ENCODE measurements at places on chromosomes 12 and 14.

GRCh38 chr12:213527-213932 lies 427 bp downstream of the SLC6A12 start:
- DNase-seq: no peak

- no peak for DNase-seq
These were observed 32.6 kb downstream of the CD163L1 start for GRCh38 chr12:7411343-7411742.

DNA sequence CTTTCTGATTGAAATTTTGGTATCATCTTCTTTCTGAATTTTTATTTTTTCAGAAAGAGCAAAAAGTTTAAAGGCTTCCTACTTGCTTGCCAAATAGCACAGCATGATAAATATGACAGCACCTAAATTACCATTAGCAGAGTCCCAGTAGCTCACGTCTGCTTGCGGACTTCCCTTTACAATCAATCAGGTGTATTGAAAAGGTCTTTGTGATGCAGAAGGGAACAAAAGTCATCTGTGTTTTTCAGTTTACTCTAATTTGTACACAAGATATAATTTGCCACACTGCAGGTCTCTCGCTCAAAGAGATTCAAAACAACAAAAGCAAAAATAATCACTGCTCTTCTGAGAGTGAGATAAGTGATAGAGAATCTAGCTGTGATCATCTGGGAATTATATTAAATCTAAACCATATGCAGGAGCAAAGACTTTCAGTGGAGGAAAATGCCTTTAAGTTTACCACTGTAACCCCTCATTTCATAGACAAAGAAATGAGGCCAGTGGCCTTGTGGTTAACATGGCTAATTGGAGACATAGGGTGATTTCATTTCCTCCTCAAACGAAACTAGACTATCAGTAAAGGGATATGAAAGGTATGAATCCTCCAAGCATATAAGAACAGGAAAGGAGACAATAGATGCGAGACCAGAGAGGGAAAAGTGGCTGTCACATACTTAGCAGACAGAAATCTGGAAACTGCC lies 240.8 kb upstream of the TMPO start:
- DNase-seq: no peak

DNA sequence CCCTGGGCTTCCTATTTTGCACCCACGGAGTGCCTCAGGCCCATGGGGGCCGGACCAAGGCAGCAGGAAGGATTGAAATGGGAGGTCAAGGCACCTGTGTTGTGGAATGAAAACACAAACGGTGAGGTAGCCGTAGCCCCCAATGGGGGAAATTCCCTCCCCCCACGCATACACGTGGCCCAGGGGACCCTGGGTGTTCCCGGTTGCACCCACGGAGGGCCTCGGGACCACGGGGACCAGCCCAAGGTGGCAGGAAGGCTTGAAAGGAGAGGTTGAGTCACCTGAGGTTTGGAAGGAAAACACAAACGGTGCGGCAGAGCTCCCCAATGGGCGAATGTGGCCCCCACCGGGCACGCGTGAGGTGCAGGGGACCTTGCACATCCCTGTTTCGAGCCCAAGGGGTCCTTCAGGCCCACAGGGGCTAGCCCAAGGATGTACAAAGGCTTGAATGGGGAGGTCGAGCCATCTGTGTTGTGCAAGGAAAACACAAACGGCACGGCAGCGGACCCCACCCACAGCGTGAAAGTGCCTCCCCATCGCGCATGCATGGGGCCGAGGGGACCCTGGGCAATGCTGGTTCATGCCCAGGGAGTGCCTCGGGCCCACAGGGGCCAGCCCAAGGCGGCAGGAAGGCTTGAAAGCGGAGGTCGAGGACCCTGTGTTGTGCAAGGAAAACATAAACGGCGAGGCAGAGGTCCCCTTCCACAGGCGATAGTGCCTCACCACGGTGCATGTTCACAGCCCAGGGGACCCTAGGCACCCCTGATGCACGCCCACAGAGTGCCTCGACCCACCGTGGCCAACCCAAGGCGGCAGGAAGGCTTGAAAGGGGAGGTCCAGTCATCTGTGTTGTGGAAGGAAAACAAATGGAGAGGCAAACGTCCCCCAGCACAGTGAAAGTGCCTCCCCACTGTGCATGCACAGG lies 376.7 kb downstream of the ALG10 start:
- no peak for DNase-seq

DNA sequence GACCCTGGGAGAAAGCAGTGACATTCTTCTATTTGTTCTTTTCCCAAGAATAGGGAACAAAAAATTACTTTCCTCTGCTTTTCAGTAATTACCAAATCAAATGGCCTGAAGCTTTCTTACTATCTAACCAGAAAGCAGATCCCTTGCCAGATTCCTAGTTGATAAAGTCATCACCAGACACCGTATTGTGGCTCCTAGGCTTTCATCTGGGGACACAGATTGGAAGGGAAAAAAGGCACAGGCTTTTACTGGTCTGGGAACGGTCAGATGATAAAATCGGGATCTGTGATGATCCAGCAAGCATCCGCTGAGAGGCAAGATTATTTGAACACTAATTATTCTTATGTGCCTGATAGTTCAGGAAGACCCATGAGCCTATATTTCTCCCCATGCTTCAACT lies 79.1 kb upstream of the BCL2L14 start:
- DNase-seq: no peak

DNA sequence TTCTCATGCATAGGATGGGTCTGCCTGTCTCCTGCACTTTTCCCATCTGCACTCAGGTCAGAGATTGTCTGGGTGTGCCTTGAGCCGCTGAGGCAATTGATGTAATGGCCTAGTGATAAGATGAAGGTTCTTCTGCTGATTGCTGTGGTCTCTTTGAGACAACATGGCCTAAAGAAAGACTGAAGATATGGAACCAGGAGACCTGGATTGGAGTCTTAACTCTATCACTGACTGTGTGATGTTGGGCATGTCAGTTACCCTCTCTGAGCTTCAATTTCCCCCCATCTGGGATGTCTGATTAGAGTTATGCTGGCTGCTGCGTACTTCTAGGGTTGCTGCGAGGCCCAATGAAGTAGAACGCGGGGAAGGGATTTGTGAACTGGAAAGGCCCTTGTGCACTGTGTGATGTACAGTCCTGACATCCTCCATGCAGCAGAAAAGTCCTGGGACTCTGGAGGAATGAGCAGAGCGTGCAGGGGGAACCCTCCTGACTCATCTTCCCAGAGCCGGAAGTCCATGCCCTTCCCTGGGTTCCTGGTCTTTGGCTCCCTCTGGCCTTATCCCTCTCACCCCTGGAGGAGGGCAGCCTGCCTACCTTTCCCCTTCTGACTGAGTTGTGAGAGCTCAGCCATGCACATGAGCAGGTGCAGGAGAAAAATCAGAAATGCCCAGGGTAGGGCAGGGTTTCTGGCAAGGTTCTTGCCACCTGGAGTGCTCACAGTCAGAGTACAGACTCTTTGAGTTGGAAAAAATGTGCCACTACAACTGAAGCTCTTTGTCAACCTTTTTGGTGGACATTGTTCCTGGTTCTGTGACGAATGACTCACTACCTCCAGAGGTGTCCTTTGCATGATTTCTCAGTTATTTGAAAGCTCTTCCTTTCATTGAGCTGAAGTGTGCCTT lies 21.1 kb downstream of the PLEKHD1 start:
- DNase-seq: no peak

DNA sequence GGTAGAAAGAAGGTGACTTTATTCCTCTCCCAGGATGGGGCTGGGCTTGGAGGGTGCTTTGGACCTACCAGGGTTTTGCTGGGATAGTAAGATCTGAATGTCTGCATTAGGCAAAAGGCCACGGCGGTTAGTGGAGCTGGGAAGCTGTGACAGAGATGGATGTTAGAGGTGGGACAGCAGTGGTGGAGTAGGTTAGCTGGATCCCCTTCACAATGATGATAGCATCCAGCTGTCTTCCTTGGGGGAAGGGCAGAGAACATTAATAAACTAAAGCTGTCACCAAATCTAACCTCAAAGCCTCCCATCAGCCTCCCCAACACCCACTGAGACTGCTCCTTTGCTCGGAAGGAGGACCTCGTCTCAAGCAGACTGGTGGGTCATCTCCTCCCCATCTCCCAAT lies 104.8 kb downstream of the GPATCH2L start:
- DNase-seq: no peak

DNA sequence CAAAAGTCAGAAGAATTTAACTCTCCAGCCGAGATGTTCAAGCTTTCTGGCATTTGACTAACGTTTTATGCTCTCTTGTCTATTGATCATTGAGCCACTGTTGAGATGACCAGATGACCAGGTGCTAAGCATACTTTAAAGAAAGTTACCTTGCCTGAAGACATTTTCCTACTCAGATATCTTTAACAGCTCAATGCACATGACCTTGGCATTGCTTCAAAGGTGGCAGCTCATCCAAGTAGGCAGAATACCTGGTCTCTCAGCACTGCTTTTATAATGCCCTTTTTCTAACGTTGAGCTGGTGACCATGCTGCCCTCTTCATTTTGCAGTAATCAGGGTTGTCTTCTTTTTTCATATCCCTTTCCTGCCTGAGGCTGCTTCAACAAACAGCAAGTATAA lies 358.1 kb downstream of the RAD51B start:
- no peak for DNase-seq

GRCh38 chr12:124916374-124917134 lies 2.1 kb upstream of the UBC start:
- DNase-seq: no peak

DNA sequence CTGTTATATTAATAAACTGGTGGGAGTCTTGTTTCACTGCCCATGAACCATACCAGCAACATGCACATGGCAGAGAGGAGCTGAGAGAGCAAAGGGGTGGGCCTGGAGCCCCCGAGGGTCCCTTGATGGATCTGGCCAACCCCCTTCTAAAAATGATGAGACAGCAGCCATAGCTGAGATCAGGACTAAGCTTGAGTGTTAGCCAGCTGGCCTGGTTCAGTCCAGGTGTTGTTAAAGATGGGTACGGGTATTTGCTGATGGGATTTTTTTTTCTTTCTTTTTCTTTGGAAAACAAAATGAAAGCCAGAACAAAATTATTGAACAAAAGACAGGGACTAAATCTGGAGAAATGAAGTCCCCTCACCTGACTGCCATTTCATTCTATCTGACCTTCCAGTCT lies 16.0 kb downstream of the PCBP2 start:
- DNase-seq: no peak
